Subcutaneous preadipocyte (primary cell): ENCODE measurements at places on chromosomes 1 and 21. TPM values are rescaled to one million over a fixed set of nuclear protein-coding genes. Genes with fewer than 3 reads are reported as not detected.

FCMR gene
- total RNA-seq = not detected in 2 replicates

MYOC gene
- total RNA-seq = not detected in 2 replicates

FCRL6 gene
- total RNA-seq = not detected in 2 replicates

LEFTY1 gene
- not detected in 2 replicates for total RNA-seq

FAM78B gene
- 0.98 and 1.1 TPM in 2 replicates for total RNA-seq

CYP4A11 gene
- not detected in 2 replicates for total RNA-seq

TUT4 gene
- 27.6 and 28.0 TPM in 2 replicates for total RNA-seq

PAPPA2 gene
- 1.6 and 2.2 TPM in 2 replicates for total RNA-seq

DPYD gene
- 51.4 and 76.4 TPM in 2 replicates for total RNA-seq

CYP4A22 gene
- total RNA-seq = not detected in 2 replicates

INAVA gene
- total RNA-seq = not detected in 2 replicates

DYNLT4 gene
- not detected in 2 replicates for total RNA-seq

CIART gene
- total RNA-seq = 1.2 and 2.2 TPM in 2 replicates

NECTIN4 gene
- 0.20 TPM in 1 of 2 replicates, not detected in the other for total RNA-seq

RAD54L gene
- total RNA-seq = 4.0 and 7.2 TPM in 2 replicates
